ENCODE measurements at places on chromosomes 4 and X.

DNA sequence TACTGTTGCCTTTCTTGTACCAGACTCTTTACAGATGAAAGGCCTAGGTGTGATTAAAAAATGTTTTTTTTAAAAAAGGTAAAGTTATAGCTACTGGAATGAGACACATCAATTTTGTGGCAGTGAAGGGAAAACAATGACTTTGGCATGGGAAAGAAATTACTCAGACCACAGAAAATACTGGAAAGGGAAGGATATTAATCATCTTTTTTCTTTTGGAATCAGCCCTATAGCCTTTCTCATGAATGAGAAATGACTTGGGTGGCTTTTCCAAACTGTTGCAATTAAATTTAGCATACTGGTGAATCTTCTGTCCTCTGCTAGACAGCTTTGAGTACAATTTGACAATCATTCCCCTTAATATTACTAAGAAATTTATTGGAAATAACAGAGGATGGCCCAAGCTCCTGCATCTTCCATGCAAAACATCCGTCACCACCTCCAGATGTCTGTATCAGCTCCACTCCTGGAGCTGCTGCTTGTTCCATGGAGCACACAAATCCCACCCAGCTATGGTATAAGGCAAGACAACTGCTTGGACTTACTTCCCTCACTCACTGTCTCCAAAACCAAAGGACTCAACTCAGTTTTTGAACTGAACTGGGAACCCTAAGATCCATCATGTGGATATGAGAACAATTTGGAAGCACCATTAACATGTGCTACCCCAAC, 97.6 kb upstream of the ARSJ start:
- no peak for DNase-seq

- DNase-seq, result no peak
These were observed 40.1 kb downstream of the STIM2 start for GRCh38 chr4:26900765-26901164.

DNA sequence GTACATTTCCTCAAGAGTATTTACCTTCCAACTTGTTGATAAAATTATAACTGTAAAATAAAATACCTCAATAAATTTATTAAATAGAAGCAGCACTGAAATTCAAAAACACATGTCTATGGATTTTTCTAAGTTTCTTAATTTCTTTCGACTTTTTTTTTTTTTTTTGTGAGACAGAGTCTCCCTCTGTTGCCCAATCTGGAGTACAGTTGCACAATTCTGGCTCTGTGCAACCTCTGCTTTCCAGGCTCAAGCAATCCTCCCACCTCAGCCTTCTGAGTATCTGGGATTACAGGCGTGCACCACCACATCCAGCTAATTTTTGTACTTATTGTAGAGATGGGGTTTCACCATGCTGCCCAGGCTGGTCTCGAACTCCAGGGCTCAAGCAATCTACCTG, 79.8 kb downstream of the IQCM start:
- no peak for DNase-seq

DNA sequence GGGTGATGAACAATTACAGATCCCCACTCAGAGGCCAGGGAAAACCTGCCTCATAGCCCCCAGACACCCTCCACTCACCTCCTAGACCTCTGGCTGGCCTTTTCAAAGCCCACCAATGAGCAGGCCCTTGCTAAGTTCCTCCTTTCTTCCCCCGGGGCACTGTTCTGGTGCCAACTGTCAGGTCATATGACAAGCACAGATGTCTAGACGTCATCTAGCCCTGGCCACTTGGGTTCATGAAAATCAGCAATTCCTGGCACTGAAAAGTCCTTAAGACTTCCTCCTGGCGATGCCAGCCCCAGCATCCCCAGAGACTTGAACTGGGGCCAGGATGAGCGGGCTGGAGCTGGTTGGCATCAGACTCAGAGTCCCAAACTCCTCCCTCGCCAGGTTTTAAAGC, 115.6 kb upstream of the NALF2 start:
- DNase-seq, result no peak

DNA sequence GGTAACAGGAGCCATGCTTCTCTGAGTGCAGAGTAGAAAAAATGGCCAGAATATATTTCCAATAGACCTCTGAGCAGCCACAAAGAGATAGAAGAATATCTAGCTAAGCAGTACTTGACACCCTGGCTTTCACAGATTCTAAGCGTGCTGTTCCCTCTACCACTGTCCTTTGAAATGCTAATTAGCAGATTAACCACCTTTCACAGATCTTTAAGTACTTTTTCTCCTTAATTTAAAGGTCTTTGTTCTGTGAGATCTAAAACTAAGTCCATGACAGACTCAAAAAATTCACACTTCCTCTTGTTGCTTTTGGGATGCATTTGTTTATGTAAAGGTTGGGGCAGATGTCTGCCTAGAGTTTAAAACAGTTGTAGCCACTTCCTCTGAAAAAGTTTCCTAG, 28.3 kb upstream of the MAGEC2 start:
- no peak for DNase-seq

- DNase-seq, result no peak
These were observed 30.8 kb downstream of the INTS12 start for GRCh38 chr4:105677709-105678108.

GRCh38 chr4:188781655-188782054, 642.4 kb downstream of the TRIML1 start:
- DNase-seq, result no peak

DNA sequence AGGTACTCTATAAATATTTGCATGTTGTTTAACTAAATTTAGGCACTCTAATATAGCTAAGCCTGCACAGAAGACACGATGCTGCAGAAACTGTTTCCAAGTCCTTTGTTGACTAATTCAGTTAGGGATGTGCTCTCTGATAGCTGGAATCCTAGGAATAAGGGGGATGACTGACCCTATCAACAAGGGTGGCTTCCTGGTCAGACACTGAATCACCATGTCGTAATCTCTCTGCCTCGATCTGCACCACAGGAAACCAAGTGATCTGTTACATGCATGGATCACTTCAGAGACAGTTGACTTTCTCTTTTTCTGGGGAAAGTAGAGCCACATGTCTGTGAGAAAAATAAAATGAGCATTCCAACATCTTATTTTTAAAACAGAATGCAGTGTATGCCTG, 169.1 kb downstream of the GUCY2F start:
- no peak for DNase-seq

GRCh38 chrX:10045327-10046000, 78.3 kb downstream of the CLDN34 start:
- DNase-seq, result no peak

DNA sequence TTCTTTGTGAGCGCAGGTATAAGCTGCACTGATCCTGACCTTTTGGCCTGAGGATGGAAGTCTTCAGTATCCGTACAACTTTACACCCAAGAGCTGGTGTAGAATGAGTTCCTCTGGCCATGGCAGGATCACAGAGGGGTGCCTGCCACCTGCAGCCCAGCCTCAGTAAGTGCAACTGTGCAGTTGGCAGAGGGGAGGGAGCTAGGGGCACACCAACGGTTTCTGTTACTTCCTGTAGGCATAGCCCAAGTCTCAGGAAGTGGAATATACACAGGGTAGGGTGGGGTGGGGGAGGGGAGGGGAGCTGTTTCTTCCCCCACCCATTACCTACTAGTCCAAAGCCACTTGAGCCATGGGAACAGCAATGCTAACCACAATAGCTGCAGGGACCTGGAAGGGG, 85.4 kb upstream of the GBA3 start:
- DNase-seq, result no peak

DNA sequence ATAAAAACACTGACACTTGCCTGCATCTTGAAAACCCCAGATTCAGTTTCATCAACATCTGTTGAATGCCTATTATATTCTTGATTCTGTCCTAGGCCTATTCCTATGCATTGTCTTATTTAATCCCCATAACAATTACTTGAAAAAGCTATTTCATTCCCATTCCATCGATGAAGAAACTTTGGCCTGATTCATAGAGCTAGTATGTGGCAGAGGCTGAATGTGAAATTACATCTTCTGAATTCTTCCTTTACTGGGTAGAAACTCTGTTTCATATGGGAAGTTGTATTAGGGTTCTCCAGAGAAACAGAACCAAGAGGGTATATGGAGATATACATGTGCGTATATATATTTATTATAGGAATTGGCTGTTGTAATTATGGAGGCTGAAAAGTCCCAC, 35.0 kb upstream of the SLC4A4 start:
- no peak for DNase-seq

GRCh38 chr4:101886826-101887225, 96.3 kb downstream of the BANK1 start:
- DNase-seq, result no peak
